ENCODE measurements at places on chromosomes 16 and 17.

DNA sequence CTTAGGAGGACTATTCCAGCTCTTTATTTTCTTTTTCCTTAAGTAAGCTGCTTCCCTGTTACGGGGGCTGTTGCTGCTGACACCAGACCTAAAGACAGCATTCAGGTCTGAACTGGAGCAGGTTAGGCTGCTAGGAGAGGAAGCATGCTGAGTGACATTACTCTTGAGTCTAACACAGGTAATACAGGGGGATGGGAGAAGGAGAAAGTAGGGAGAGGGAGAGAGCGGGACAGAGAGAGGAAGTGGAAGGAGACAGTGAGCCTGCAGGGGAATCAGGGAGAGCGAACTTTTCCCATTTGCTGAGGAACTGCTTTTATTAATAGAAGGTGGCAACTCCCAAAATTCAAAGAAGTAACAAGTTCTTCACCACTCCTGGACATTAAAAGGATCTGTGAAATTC is 130.9 kb downstream of the PARN start:
- no peak for DNase-seq

DNA sequence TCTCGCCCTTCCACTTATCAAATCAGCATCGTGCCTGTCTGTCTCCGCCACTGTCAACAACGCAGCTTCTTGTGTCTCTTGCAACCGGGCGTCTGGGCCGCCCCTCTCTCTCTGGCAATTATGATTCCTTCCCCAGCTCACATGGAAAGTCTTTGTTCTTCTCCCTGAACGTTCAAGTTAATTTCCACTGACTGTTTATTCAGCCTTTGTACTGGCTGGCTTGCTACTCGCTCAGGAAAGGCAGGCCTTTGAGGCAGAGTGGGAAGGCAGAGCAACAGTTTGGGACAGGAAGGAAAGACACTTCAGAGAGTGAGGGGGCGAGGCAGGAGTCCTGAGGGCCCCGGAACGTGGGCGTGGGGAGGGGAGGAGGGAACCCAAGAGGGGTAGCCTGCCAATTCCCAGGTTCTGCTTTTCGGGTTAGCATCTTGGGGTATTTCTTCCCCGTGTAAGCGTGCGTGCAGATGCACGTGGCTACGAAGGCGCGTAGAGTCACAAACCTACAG is 50.8 kb downstream of the AKAP1 start:
- DNase-seq = no peak

DNA sequence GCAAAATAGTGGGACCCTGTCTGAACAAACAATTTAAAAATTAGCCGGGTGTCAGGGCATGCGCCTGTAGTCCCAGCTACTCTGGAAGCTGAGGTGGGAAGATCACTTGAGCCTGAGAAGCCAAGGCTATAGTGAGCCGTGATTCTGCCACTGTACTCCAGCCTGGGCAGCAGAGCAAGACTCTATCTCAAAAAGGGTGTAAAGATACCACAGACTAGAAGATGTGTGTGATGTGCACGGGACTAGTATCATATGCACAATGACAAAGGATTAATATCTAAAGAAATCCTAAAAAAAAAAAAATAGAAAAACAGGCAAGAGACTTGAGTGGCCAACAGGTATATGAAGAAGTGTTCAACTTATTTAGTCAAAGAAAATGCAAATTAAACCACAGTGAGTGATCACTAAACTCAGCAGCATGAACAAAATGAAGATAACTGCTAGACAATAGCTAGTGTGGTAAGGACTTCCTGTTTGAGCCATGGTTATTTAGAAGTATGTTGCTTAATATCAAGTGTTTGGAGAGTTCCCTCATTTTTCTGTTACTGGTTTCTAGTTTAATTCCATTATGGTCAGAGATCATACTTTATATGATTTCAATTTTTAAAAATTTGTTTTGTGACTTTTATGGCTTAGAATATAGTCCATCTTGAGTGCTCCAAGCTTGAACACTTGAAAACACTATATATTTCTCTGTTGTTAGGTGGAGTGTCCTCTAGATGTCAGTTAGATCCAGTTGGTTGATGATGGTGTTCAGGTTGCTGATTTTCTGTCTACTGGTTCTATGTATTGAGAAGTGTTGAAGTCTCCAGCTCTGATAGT is 14.7 kb upstream of the SLX4 start:
- DNase-seq = no peak

GRCh38 chr17:81819708-81820107 is 13.4 kb downstream of the MCRIP1 start:
- no peak for DNase-seq

DNA sequence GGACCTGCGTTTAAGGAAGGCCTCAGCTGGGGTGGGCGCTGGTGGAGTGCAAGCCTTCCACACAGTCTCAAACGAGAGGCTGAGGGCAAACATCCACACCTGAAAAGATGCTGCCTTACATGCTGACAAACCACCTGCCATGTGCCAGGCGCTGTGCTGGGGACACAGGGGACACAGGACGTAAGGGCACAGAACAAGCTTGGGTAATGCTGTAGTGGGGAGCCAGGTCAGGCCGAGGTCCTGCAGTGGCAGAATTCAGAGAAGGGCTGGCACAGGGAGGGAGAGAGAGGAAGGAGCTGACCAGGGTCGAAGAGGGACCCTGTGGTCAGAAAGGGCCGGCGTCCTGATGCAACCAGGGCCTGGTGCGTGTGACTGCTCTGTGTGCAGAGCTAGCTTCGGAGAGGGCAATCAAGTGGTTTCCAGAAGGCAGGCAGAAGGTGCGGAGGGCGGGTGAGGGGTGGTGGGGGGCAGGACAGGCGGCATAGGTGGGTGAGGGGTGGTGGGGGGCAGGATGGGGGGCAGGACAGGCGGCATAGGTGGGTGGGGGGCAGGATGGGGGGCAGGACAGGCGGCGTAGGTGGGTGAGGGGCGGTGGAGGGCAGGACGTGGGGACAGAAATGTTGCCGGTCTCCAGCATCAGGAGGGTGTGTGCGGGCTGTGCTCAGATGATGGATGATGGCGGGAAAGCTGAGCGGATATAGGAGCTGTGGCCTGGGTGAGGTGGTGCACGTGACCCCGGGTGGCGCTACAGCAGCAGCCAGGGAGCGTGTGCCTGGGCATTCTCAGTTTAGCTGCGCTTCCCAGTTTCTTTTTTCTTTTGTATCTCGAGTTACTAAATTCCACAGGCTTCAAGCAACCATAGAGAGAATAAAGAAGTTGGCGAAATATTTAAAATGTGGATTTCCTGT is 18.8 kb downstream of the TELO2 start:
- no peak for DNase-seq

- no peak for DNase-seq
Measured at GRCh38 chr17:3980381-3981014, 16.3 kb upstream of the ATP2A3 start.

Data from NCI-H2029 (cell line).